ENCODE measurements at places on chromosomes 7 and 10.
A peak's percentile ranks its signal among the peaks of the same experiment; 100 is the strongest.

GRCh38 chr7:128172151-128172550 is 68.9 kb upstream of the LEP start:
- DNase-seq, result no peak

DNA sequence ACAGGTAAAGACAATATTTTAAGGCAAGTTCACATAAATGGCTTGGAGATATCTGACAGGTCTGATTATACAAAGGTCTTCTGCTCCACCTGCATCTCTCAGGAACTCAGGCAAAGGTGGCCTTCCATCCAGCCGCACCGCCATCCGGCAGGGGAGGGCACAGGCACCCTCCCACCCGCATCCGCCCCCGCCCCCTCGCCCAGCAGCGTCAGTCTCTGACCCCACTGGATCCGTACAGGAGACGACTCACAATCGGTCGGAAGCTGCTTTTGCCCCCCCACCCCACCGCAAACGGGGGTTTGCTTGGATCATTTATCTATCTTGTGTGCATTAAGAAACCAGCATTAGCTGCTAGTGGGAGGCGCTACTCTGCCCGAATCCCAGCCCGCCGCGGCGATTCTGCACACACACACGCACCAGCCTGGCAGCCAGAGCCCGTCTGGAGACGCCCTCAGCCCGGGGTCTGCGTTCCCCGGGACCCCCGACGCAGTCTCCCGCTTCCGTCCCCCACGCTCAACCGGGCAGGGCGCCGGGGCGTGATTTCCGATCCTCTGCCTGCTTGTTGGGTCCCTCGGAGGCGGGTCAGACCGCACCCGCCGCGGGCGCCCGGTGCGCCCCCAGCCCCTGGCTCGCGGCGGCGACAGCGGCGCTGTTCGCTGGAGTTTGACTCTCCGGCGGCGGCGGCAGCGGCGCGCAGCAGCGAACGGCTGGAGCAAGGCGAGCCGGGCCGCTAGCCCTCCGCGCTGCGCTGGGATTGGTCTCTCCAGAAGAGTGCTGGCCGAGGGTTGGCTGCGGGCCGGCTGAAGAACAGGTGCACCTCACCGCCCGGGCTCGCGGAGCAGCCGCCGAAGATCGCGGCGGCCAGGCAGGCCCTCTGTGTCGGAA is 820 bp upstream of the NRG3 start:
- no peak for DNase-seq

GRCh38 chr10:131081376-131081775 is 230.1 kb downstream of the TCERG1L start:
- no peak for DNase-seq

GRCh38 chr7:27614095-27614494 is 48.6 kb downstream of the HIBADH start:
- no peak for DNase-seq

- DNase-seq, result no peak
Measured at GRCh38 chr7:25615003-25615402, 386.7 kb upstream of the NPVF start.

DNA sequence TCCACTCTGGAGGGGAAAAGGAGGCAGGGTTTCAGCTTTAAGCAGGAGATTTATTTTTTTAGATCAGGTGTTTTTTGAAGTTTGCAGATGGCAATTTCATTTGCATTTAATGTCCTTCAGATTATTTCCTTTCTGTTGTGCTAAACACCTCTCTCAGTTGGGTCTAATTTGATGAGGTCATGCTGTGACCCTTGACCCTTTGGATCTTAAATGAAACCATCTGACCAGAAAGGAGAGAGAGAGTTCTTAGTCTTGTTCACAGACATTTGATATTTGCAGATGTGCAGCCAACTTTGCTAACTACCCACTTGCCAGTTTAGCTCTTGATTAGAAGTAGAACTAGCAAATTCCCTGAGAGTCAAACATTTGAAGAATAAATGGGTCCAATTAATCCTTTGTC is 101.5 kb upstream of the RAB11FIP2 start:
- no peak for DNase-seq

DNA sequence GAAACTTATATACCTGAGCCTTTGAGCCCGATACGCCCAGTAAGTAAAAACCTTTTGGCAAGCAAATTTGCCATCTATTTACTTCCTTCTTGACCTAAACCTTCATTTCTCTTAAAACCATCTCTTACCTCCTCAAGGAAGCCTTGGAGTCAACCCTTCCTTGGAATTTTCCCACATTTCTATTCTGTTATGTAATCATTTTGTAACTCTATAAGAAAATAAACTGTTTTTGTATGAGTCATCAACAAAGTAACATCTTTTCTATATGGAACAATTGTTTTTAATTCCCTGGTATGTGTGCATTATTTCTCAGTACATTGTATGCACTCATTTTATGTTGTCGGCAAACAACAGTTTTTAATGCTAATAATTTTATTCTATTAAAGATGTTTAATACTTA is 162.0 kb downstream of the TEX36 start:
- no peak for DNase-seq

DNA sequence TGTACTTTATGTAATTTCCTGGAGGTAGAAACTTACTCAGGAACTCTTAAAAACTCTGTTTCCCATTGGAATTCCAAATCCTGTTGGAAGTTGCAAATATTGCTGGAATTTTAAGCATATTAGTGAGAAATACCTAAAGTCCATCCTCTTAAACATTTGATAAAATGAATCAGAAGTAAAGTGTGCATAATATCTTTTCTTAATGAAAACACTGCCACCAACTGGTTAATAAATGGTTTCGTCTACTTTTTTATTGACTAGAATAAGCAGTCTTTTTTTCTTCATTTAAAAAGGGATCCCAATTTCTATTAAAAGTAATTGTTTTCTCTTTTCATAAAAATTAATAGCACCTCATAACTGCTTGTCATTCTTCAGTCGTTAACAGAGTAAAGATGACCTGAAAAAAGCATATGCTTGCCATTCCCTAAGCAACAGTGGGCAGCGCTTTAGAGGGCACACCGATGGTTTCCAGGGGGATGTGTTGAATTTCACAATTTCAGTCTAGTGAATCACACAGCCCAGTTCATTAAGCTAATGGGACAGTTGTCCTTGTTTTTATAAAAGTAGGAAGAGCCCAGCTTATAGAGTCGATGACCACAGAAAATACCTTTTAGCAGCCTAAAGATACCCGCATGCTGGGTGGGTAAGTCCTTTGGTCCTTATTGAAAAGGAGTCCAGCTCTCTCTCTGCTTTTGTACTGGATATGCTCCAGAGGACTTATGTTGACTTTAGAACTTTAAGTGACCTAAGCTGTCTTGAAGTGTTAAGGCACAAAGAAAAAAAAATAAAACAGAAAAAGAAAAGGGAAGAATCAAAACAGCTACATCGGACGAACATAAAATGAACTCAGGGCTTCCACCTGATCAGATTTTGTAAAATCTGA is 28.5 kb downstream of the NPS start:
- DNase-seq, result no peak

- no peak for DNase-seq
Measured at GRCh38 chr10:59362959-59363381, 621 bp upstream of the FAM13C start.

GRCh38 chr10:13567030-13567429 is 19.7 kb upstream of the PRPF18 start:
- DNase-seq, result no peak

DNA sequence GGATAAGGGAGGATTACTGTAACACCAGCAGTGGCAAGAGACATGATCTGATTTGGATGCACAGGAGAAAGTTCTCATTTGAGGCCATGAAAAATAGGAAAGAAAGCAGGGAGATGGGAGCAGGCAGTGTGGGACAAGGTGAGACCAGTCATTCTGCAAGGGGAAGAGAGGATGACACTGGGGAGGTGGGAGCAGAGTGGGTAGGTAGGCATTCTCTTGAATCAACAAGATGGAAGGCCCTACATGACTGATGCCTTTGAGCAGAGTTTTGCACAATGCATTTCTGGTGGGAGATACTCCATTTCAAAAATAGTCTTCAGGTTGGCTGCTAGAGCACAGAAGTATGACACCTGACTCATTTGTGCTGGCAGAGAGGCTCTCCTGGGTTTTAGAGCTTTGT is 10.5 kb downstream of the RPS24 start:
- DNase-seq, result no peak

GRCh38 chr7:105674200-105674920 is 93.1 kb upstream of the EFCAB10 start:
- no peak for DNase-seq

DNA sequence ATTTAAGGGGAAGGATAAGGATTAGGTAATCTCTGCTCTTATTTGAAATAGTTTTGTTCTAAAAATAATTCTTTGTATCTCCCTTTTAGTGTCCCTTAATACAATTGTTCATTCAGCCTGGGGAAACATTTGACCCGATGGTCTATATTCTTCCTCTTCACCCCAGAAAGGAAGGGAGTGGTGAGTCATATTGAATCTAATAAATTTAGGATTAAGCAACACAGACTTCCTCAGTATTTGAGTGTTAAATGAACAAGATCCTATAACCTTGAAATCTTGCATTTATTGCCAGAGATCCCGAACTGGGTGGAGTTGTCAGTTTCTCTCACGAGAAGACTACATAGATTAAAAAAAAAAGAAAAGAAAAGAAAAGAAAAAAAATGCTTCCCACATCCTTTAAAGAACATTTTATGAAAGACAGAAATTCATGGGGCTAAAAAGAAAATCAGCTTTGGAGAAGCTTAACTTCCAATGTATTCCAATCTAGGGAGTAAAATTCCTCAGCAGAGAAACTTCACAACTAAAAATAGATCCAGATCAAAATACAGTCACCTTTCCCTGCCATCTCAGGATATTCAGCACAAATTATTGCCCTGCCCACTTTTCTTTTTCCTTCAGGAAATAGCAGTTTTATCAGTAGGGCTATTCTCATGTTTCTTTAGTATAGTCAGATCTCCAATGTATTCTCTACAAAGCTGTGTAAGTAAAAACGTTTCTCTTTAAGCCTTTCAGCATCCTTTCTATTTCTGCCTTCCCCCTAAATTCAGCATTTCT is 82.2 kb downstream of the SEMA3D start:
- DNase-seq, result no peak

- DNase-seq, result no peak
Measured at GRCh38 chr7:102009628-102010027, 192.2 kb downstream of the CUX1 start.

DNA sequence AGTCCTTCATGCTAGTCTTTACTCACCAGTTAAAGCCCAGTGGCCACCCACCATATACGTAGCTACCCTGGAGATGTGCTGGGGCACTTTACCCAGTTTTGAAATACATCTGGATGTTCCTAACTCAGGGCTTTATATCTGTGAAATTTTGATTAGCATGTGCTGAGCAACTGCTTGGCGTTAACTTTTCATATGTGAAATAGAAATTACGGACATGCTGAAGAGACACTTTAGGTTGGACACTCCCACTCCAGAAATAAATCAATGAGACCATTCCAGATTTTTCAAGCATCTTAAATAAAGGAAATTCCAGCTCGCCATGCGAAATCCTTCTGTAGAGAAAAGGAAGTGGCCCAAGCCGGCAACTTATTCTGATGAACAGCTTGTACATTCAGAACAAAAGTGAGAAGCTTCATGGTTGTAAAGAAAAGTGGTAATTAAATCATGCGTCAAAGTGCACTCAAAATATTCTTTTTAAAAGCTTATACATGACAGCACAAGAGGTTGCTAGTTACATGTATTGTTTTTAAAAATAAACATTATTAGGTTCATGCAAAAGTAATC is 153.5 kb upstream of the ITGB1 start:
- DNase-seq, result no peak

DNA sequence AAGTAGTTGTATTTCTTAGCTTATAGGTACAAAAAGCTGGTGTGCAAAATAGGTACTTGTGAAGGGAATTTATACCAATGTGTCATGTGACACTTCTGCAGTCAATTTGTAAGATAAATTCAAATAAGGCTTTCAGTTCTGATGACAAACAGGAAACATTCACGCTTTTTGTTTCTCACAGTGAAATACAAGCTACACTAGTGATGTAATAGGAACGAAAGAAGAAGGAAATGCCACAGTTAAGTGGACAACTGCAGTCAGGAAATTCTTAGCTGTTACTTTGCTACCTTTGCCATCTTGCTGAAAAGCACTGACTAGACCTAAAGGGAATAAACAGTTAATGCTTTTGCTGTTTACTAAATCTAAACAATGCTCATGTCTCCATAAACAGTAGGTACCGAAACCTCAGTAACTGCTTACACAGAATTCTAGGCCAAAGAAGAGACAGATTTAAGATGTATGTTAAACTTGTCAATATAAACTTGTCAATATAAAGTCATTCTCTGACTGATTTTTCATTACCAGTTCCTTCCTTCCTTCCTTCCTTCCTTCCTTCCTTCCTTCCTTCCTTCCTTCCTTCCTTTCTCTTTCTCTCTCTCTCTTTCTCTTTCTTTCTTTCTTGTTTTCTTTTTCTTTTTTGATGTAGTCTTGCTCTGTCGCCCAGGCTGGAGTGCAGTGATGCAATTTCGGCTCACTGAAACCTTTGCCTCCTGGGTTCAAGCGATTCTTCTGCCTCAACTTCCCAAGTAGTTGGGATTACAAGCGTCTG is 10.1 kb downstream of the OTUD1 start:
- no peak for DNase-seq

DNA sequence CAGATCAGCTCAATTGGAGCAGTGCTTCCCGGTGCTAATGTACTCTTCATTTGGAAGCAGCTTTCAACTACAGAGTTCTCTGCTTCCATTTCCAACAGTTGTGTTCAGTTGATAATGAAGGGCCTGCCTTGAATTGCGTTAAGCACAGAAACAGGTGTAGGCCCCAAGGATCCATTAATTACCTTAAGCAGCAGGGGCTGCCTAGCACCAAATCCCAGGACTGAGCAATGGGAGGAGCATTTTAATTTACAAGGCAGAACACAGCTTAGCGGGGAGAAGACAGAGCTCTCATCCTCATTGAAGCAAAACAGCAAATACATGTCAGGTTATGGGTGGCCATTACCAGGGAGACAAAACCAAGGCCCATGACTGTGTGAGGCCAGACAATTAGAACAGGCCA is 349.6 kb downstream of the TFEC start:
- DNase-seq, result no peak

- DNase-seq, result peak; percentile 39
Measured at GRCh38 chr7:97104719-97105238, 12.7 kb upstream of the SDHAF3 start.

DNA sequence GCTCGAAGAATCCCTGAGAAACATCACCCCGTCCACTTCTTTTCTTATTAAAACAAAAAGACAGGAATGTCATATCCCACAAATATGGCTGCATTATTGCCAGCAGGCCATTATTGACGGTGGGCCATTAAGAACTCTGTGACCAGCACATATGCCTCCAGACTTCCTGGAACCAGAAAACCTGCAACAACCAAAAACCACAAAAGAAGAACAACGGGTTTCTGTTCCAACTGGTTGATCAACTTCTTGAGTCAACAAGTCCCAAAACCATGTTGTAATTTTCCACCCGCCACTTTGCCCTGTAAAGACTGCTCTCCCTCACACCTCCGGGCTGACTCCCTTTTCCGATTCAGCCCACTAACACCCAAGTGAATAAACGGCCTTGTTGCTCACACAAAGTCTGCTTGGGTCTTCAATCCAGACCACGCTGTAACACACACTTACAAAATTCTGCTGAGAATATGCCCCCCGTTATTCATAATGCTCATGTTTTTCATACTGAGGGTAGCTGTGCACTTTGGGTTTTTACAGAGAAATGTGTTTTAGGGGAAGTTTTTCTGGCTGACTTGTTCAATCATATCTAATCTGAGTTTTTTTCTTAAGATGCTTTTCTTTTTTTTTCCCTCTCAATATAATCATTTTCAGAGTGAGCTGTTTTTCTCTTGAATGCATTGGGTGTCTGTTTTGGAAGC is 20.7 kb downstream of the ZNF107 start:
- no peak for DNase-seq

GRCh38 chr10:10460451-10460850 is 557.2 kb upstream of the CELF2 start:
- DNase-seq, result no peak
